ENCODE measurements at places on chromosomes 2 and 18.

GRCh38 chr2:60453872-60454271, 99.6 kb downstream of the BCL11A start:
- no peak for DNase-seq

- DNase-seq, result no peak
Observed at GRCh38 chr2:230068651-230069055, at the start of gene SLC16A14. Gene SLC16A14, minus strand, starts transcription at chr2:230068924. Its CDS starts 9,572 bp downstream, at chr2:230059352.

- no peak for DNase-seq
Observed at GRCh38 chr2:65786007-65786717, 353.8 kb upstream of the SPRED2 start.

DNA sequence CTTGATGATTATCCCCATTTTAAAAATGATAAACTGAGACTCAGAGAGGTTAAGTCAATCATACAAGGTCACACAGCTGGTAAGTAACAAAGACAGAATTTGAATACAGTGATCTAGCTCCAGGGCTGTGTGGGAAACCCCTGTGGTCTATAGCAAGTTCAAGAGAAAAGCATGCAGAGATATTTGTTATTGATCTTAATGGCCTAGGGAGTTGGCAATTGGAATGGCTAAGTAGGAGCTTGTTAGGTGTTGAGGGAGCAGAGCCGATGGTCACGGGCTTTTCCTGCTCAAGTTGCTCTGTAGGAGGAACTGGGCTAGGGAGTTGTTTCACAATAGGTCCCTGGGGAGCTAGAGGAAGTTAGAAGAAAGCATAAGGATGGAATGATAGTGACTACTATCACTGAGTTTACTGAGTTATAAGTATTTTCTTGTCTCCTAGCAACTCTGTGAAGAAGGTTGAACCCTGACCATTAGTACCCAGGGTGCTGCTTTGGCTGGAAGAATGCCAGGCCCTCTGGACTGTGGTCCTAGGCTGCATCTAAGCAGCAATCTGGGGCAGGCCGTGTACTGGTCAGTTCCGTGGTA, 30.0 kb downstream of the RNF125 start:
- no peak for DNase-seq

DNA sequence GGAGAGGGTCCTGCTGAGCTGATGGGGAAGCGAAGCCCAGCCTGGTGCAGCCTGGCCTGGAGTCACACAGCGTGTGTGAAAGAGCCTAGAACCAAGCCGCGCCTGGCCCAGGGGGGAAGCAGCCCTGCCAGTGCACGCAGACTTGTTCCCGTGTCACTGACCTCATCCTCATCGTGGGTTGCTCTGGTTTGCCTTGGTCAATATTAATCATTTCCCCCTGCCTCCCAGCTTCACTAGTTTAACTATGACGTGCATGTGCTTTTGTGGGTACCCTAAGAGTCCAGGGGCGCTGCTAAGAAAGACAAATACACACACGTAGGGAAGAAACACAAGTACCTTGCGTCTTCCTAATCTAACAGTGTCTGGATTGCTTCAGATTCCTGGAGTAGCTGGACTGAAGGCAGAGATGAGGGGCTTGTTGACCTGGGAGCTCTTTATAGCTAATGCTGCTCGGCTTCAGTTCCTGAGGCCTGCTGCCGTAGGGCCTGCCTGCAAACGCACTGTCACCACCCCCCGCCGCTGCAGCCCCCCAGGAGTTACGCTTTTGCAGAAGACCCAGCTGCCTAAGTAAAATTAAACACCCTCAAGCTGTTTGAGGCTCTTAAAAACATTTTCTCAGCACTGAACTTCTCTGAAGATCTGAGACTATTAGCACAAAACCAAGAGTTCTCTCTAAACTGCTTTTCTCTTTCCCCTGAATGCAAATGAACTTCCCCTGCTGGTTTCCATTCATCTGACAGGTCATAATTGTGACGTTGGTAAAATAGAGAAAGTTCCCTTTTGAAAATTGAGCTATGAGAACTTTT, 159.2 kb downstream of the FAM210A start:
- peak; percentile 72 for DNase-seq

GRCh38 chr2:173210270-173211196, 134.9 kb downstream of the MAP3K20 start:
- peak; percentile 23 for DNase-seq

- DNase-seq, result no peak
Observed at GRCh38 chr18:11767935-11768334, 78.9 kb downstream of the GNAL start.

- no peak for DNase-seq
Observed at GRCh38 chr2:181992776-181993175, 7.1 kb downstream of the PPP1R1C start.

DNA sequence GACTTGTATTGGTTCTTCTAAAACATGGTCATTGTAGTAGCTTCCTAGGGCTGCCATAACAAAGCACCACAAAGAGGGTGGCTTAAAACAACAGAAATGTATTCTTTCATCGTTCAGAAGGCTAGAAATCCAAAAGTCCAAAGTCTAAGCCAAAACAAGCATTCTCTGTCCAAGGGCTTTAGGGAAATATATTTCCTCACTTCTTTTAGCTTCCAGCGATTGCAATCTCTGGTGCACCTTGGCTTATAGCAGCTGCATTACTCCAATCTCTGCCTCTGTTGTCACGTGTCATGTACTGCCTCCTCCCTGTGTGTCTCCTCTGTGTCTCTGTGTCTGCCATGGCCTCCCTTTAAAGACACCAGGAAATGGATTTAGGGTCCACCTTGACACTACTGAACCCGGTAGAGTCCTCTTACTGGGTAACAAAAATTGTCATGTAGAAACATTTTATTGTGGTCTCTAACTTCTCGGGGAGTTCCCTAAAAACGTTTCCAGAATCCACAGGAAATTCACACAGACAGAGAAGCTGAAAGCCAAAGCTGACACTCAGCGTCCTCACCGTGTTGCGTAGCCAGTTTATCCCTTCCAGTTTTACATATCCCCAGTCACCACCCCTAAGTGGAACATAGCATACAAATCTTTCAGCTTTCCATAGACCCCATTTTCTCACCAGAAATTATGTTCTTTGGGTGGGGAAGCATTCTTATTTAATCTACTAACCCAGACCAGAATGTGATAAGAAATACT, 20.7 kb upstream of the TTN start:
- DNase-seq, result no peak

DNA sequence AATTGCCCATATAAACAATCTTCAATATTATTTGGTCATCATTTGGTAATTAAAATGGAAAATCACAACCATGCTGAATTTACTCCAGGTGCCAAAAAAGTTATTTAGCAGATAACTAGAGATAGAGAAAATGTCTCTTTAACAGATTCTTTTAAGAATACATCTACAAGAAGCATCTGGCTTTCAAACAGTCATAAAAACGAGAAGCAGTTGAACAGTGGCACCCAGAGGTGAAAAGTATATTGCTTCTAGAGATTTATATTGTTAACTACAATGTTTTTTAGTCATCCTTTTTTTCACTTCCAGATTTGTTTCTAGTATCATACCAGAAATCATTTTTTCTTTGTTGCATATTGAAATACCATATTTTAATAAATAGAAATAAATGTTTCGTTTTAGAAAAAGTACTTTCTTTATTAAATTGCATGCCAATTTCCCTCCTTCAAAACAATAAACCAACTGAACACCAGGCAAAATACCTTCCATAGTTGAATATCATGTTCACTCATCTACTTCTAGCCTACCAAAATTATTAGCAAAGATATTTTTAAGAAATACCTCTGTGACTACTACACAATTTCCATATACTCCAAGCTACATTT, 65.4 kb upstream of the HNRNPA3 start:
- no peak for DNase-seq

GRCh38 chr2:116582850-116583249, 1231.6 kb upstream of the DDX18 start:
- no peak for DNase-seq

DNA sequence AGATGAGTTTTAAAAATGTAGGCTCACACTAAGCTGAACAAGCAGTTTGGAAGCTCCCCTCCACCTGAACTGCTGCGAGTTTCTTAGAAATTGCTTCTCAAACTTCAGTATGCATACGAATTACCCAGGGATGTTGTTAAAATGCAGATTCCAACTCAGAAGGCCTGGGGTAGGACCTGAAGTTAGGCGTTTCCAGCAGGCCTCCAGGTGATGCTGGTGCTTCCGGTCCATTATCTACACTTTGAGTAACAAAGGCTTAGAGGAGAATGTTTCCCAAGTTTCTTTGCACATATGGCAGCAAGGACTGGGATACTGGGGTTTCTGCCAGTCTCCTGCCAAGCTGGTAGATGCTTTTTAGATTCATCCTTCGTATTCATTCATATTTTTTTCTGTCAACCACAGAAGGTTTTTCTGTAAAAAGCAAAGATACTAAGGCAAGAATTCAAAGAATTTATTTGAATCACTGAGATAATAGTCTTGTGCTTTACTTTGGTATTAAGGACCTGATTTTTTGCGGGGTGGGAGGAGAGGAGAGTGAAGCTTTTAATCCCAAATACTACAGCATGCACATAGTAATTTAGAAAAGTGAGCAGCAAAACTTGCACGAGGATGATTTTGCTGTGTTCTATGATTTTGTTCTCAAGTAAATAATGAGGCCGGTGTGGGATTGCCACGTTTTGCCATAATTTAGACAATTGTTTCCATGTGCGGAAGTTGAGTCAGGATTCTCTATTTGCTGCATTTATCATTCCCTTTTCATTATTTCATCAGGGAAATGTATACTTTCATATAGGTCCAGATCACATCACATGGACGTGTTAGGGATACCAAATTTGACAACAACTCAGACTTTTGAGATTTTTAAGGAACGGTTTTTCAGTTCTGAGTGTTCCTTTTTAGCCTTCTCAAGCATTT, 137.6 kb upstream of the SPATS2L start:
- no peak for DNase-seq

DNA sequence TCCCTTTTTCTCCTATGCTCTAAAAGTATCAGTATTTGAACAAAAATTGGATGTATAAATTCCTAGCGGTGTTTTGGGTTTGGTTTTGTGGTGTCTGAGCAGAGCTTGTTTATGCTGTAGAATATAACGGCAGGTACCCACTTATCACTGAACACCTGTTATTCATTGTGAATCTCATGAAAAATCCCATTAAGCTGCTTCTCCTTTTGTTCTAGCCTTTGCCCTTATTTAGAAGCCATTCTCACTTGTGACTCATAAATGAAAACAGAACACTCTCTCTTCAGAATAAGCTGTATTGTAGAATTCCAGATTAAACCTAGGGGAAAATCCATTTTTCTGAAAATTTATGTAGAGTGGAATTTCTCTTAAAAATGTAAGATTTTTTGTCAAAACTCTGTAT, 104.0 kb downstream of the PRPF40A start:
- DNase-seq, result no peak

- no peak for DNase-seq
Observed at GRCh38 chr2:190277234-190278112, 42.2 kb downstream of the HIBCH start.

DNA sequence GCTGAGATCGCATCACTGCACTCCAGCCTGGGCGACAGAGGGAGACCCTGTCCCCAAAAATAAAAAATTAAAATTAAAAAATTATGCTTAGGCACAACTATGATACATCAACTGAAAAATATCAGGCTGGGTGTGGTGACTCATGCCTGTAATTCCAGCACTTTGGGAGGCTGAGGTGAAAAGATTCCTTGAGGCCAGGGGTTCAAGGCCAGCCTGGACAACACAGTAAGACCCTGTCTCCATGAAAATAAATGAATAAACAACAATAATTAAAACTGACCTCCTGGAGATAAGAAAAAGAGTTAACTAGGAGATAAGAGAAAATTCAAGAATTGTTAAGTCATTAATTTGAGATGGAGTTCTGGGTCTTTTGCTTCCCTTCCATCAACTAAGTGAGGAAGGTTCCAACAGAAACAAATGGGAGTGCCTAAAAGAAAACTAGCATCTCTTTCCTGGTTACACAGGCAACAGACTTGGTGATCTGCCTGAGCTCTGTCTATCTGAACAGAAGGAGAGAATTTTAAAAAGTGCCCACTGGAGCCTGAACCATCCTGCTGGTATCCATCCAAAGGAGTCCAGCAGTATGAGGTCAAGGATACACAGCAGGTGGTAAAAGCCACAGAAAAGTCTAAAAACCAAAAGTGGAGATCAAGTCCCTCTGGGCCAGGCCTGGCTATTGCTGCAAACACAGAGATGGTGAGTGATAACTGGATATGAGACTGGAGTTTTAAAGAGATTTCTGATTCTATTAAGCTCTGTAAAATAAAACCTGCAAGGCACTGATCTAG, 8.8 kb downstream of the PPM1G start:
- DNase-seq, result no peak

GRCh38 chr2:200351815-200352214, 45.3 kb downstream of the SPATS2L start:
- DNase-seq, result no peak

DNA sequence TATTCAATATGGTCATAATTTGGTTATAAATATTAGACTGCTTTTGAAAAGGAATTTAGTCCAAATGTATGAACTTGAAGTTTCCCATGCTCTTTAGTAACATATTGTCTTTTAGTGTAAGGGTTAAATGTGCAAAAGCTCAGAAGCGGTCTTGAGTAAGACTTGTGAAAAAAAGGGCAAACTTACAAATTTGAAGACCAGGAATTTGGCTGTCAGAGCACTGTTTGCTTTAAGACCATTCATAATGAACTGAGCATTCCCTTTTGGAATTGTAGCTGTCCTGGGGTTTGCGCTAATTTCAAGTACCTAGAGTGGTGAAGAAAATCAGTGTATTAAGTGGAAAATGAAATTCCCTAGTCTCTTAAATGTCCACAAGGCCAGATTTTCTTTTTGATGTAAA, 6.9 kb upstream of the ZEB2 start:
- DNase-seq, result no peak
